ENCODE measurements at places on chromosomes 2 and 18.

- no peak for DNase-seq
Observed at GRCh38 chr2:195367809-195368208, 289.2 kb upstream of the SLC39A10 start.

- DNase-seq, result no peak
Observed at GRCh38 chr2:120791962-120792297, 56.3 kb downstream of the GLI2 start.

- DNase-seq, result peak; percentile 16
Observed at GRCh38 chr18:75478996-75479880, 51.7 kb upstream of the SMIM21 start.

- DNase-seq, result no peak
Observed at GRCh38 chr2:68721482-68722101, 13.0 kb upstream of the ARHGAP25 start.

DNA sequence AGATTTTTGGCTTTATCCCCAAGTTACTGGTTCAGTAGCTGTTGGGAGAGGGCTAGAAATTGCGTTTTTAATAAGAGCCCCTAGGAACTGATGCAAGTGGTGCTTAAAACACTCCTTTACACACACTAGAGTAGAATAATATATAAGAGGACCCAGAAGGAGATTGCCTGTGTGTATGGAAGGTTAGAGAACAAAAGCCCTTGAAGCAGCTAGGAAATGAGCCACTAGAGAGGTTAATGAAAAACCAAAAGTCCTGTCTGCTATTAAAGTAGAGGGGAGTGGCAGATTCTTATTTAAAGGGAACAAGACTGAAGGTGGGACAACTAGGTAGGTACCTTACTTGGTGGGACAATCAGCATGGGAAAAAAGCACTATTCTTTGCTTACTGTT is 14.4 kb upstream of the SLC39A10 start:
- no peak for DNase-seq

DNA sequence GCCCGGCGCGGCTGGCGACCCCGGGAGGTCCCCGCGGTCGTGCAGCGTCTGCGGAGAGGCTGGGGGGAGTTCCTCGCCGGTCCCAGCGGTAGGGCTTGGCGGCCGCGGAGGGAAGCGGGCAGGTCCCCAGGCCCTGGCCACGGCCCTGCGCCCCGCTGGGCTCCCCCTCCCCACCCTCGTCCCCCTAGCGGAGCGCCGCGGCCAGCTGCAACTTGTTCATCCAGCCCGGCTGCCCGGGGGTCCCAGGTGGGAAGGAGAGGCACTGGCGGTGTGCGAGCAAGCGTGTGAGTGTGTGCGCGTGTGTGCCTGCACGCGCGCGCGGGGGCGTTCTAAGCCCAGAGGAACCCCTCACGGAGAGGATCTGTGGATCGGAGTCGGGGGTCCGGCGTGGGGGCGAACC is 1.3 kb downstream of the PTPRM start:
- DNase-seq, result no peak

DNA sequence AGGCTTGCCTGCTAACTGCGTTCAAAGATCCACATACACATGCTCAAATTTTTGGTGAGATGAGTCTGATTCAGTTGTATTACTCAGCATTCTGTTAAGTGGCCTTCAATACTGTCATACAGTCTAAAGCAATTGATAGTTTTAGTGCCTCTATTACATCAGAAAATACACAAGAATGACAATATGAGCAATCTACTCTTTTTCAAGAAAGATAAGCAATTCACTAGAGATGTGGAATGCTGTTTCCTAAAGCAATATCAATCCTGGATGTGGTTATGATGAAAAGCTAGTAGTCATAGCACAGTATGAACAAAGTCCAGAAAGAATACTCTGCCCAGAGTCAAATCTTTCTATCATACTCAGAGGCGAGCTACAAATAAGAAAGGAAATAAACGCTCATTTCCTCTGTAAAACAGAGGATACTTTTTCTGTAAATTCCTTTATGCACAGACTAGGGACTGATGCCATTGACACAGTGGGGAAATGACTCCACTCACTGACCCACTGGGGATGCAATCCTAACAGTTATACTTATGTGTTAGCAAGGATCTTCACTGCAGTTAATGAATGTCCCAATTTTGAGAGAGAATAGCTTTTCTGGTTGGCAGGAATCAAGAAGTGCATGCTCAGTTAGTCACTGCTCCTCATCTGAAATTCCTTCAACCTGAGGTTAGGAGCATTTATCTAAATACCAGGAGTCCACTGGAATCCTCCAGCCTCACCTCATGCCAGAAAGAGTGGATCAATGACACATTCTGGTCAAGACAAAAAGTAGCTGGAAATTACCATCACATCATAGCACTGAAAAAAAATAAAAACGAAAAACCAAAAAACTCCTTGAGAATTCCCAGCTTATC is 83.3 kb downstream of the PDE11A start:
- DNase-seq, result no peak

GRCh38 chr2:190882856-190883582 is 2.4 kb downstream of the GLS start:
- no peak for DNase-seq

GRCh38 chr18:9902832-9903231 is 11.0 kb upstream of the VAPA start:
- DNase-seq, result no peak

DNA sequence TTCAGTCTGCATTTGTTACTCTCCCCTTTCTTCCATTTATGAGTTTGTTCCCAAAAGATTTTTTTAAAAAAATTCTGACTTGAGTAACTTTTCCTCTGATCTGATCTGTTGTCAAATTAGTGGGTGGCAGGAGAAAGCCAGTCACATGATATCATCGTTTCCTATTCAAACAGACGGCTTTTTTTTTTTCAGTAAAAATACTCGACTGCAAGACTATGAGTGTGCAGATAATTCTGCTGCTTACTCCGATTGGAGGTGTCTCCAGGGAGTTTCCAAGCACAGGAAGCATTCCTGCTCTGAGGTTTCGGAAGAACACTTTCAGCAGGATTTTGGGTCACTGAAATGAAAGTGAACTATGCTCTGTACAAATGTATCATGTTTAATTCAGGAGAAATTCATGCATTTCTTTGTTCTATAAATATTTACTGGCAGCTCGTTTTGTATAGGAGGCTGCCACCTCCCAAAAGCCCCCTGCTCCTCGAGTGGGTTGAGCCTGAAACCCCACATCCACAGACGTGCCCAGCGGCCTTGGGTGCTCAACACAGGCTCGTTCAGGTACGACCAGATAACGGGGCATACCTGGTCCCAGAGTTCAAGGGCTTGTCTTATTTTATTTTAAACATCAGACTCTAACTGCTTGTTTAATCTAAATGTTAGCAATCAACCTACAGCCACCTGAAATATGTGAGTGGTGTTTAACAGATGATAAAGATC is 126.9 kb upstream of the ZNF516 start:
- no peak for DNase-seq

DNA sequence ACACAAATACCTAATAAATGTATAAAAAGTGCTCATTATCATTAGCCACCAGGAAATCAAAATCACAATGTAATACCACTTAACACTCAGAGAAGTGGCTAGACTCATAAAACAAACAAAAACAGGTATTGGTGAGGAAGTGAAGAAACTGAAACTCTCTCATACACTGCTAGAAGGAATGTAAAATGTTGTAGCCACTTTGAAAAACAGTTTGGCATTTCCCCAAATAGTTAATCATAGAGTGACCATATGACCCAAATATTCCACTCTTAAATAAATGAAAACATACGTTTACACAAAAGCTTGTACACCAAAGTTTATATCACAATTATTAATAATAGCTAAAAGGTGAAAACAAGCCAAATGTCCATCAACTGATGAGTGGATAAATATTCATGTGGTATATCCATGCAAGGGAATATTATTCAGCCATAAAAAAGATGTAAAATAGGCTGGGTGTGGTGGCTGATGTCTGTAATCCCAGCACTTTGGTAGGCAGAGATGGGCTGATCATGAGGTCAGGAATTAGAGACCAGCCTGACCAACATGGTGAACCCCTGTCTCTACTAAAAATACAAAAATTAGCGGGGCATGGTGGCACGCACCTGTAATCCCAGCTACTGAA is 86.2 kb upstream of the COL5A2 start:
- DNase-seq, result no peak

DNA sequence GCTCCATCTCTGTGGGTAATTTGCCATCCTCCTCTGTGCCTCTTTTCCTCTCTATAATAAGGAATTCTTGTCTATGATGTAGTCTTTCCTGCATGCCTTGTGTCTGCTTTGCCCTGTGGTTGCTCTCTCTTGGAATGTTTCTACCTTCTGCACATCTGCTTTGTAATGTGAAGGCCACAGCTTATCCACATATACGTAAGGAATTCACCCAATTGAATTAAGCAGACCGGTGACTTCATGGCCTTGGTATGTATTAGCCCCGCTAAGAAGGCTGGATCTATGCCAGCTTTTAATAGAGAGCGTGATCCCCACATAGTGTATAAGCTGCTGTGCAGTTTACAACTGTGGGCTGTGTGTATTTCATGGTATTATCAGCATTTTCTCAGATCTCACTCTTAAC is 274.7 kb downstream of the RNF144A start:
- no peak for DNase-seq

DNA sequence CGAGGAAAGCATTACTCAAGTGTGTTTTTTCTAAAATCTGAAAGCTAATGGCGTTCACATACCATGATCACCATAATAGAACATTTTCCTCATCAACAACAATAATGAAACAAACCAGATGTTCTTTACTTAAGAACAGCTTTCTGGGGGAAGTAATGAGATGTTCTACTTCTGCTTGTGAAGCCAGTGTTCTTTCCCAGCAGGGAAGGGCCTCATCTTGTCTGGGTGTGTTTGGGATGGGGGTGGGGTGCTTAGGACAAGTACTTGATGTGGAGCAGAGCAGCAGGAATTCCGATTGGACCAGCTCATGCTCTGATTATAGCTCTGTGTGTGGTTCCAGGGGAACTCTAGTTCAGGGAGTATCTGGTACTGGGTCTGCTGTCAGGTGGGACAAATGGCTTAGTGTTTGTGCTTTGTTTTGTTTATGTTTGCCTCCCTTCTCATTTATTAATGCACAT is 163.0 kb upstream of the NOSTRIN start:
- no peak for DNase-seq

GRCh38 chr18:75161256-75162028 is 47.5 kb downstream of the PTGR3 start:
- no peak for DNase-seq

- no peak for DNase-seq
Observed at GRCh38 chr2:85734015-85734414, 19.8 kb upstream of the ATOH8 start.

DNA sequence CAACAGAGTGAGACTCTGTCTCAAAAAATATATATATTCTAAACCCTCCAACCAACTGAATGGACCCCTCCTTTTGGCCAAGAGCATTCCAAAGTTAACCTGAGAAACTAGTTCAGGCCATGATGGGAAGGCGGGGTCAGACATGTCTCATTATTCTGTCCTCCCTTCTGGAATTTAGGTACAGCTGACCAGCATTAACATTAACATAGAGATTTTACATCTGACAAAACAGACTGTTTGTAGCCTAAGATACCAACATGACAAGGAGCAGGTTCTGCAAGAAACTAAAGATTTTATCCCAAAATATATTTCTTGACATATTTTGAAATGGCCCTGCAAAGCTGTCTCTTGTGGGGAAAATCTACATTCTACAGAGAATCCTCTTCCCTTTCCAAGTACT is 6.8 kb upstream of the PDK1 start:
- no peak for DNase-seq

- DNase-seq, result no peak
Observed at GRCh38 chr2:150873396-150873772, 385.9 kb upstream of the RND3 start.

DNA sequence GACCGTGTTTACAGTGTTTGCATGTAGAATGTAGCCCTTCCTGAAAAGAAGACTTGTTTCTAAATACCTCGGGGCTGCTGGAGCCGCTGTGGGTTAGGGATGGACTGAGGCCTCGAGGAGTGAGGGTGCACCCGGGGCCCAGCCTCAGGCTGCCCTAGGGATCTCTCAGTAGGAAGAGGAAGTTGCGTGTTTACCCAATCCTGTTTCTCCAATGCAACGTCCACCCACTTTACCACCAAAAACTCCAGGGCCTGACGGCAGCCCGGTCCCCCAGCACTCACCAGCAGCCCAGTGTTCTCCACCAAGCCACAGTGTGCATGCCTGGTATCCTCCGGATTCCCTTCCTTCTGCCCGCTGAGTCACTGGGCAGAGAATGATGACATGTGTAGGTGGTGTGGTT is 255.8 kb downstream of the GLI2 start:
- DNase-seq, result no peak

DNA sequence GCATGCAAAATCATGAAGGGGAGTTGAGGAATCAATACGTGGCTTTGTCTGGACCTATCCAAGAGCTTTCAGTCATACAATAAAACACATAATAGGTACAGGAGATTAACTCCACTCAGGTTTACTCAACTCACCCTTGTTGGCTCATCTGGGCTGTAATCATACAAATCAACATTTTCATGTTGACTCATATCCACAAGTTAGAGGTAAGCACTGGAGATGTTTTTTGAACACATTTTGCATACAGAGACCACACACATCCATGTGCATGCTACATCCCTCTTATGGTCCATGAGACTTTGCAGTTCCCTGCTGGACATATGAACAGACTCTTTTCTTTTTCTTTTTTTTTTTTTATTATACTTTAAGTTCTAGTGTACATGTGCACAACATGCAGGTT is 336.9 kb upstream of the PIK3C3 start:
- no peak for DNase-seq

GRCh38 chr18:8757396-8757997 is 52.1 kb downstream of the MTCL1 start:
- DNase-seq, result no peak

DNA sequence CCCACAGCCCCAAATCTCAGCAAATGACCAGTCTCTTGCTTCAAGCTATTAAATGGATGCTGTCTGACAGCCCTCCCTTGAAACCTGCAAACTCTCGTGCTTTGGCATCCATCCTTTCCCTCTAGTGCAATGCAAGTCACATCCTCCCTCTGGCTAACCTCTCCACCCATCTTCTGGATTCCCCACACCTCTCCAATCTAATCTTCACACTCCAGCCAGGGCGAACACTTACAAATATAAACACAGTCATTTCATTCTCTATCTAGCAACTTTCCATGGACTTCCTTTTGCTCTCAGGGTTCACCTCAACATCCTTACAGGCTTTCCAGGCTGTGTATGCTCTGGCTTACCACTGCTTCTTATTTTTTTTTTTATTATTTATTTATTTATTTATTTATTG is 10.1 kb upstream of the NARS1 start:
- DNase-seq, result no peak

DNA sequence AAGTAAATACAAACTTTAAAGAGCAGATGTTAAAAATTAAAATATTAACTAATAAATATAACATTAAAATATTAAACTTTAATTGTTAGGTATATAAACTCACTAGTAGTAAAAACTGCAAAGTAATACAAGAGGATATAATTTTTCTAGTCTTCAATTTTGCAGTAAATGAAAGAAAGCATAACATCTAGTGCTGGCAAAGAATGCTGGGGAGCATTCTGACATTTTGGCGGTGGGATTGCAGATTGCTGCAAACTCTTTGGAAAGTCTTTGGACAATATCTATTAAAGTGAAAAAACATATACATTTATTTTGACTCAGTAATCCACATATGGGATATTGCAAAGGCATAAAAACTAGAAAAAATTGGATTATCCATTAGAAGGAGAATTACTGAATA is 175.0 kb downstream of the GCA start:
- DNase-seq, result no peak

GRCh38 chr2:38945372-38945771 is 55.7 kb downstream of the ARHGEF33 start:
- no peak for DNase-seq

GRCh38 chr2:141242008-141242407 is 888.8 kb downstream of the LRP1B start:
- no peak for DNase-seq

- no peak for DNase-seq
Observed at GRCh38 chr2:222736301-222736700, 64.8 kb downstream of the MOGAT1 start.

Measured in NCI-H1694 (cell line).